ELF-1 (cell line): ENCODE measurements at places on chromosomes 2 and 18.
A peak's percentile ranks its signal among the peaks of the same experiment; 100 is the strongest.

GRCh38 chr18:5253910-5254309 lies 41.6 kb downstream of the ZBTB14 start:
- no peak for DNase-seq

DNA sequence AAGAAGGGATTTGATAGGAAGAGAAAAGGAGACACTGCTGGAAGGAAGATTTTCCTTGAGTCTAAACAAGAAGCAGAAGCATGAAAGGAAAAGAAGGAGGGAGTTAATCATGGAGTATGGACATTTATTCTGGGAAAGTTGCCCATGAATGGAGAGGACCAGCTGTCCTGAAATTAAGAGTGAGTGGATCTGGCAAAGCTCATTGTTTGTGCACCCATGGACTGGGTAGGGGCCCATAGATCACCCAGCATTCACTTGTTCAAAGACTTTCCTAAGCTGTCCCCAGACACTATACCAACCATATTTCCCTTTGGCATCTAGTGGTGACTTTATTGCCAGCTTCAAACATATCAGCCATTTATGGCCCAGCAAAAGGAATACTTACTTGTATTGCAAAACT lies 422.7 kb downstream of the FBXO15 start:
- DNase-seq: no peak

- no peak for DNase-seq
Observed at GRCh38 chr2:135838502-135838901, 1.5 kb upstream of the LCT start.

DNA sequence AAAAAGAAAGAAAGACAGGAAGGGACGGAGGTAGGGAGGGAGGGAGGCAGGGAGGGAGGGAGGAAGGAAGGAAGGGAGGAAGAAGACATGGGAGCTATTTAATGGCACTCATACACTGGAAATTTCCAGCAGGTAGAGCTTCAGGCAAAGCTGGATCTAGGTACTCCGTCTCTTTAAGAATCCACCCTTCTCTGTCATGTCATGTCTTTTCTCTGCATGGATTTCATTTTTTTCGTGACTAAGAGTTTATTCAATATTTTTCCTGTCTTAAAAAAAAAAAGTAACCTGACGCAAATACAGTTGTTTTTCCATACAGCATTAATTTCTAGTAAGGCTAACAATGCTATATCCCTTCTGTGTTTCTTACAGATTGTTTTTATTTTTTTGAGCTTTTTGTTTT lies 56.3 kb upstream of the MCFD2 start:
- no peak for DNase-seq

GRCh38 chr2:1767939-1768691 lies 23.8 kb upstream of the PXDN start:
- no peak for DNase-seq

DNA sequence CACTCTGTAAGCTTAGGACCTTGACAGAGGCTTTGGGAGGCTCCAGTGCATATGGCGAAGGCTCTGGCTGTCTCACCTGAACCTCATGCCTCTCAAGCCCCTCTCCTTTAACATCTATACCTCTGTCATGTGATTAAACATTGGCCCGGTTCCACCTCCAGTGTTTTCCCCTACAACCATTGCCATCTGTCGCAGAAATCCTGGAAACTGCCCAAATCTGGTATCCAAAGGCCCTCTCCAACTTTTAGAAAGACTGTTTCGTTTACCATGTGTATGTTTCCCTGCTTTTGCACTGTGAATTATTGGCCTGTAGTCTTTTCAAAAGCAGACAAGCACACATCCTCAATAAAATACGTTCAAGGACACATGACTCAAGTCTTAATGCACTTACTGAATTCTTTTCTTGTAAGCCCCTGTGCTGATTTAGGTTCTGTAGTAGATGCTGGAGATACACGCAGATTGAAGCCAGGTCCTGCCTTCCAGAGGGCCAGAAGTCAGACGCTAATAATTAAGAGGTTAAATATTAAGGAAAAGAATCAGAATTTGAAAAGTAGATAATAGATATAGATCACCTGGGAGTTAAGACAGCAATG lies 386.4 kb upstream of the SLC14A2 start:
- DNase-seq: no peak

DNA sequence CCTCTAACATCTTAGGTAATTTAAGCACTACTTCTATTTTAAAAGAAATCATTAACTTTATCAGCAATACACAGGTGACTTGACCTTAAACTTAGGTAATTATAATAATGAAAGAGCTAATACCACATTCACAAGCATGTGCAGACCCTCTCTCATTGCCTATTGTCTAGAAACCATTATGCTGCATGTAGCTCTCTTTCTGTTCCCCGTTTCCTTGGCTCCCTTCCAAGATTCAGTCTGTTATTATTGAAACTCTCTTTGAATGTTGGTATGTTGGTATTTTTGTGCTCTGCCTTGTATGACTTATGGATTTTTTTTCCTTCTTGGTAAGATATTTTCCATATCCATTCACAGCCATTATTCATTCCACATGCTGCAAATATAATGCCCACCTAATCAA lies 201.2 kb downstream of the CDCA7 start:
- DNase-seq: no peak

- DNase-seq: no peak
Observed at GRCh38 chr18:48800466-48800865, 150.3 kb downstream of the SMAD7 start.

DNA sequence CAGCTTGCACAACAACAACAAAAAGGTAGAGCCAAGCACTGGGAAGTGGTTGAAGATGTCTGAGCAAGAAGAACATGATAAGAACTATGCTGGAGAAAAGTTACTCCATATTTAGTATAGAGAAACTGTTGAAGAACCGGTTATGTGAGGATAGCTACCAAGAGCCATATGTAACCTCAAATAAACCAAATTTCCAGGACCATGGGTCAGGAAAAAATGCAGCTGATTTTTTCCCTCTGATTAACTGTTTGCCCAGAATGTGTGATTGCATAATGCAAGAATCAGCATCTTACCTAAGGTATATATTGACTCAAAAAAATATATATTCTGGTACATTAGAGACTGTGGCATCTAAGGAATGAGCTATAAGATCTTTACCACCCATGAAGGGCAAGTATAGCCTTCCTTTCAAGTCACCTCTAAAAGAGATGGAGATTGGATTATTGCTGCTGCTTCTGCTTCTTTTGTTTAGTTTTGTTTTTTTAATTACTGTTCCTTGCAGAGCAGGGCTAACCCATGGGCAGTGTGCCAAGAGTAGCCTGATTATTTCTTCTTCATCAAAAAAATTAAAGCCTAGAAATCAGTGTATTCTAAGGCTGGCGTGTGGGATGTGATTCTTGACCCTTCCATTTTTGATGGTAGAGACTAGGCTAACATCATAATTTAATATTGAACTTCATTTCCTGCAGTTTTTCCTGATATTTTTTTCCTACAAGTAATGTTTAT lies 76.9 kb upstream of the MAP3K20 start:
- no peak for DNase-seq

DNA sequence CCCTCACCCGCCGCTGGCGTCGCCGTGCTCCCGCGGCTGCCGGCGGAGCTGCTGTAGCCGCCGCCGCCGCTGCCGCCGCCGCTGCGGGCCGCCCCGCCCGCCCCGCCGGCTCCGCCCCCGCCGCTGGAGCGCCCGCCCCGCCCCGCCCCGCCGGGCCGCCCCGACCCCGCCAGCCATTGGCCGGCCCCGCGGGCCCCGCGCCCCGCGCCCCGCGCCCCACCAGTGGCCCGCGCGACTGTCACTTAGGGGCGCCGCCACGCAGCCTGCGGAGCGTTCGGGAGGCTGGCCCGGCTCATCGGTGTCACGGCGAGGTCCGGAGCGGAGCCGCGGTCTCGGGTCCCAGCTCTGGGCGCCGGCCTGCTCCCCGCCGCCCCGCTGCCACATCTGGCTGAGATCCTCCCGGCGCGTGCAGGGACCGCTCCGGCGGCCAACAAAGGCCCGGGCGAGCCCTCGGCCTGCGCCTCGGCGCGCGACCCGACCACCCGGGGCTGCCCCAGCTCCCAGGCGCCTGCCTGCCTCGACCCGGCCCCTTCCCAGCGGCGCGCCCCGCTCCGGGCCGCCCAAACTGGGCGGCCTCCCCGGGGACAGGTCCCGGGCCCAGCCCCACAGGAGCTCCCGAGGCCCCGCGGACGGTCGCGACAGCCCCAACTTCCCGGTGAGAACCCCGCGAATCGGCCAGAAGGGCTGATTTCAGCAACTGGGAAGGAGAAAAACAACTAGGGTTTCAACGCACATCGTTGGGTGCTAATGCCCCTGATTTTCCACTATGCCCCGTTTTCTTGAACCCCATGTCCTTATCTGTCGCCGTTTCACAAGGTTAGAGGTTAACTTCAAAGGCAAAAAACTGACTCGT lies at the start of gene MGAT4A:
MGAT4A (minus strand) TSS at position 92 of the 853 bp plus-strand sequence. CDS start 4,800 bp downstream, outside the sequence.
- DNase-seq: peak; percentile 42

GRCh38 chr2:25651782-25652455 lies 21.5 kb downstream of the DTNB start:
- no peak for DNase-seq

DNA sequence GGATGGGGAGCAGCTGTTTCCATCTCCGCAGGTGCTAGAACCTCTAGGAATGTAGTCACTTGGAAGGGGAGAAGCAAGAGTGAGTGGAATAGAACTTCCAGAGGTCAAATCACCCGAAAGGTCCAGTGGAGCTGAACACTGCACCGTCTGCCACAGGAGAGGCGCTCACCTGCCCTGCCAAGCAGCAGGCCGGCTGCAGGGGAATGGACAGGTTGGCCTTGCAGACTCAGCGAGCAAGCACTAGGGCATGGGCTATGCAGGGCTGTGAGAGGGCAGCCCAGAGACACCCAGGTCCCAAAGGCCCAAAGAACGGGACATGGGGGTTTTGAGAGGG lies 214.2 kb downstream of the TNS1 start:
- no peak for DNase-seq
